HCT116 (cell line): ENCODE measurements at places on chromosomes 16 and 17.
A peak's percentile ranks its signal among the peaks of the same experiment; 100 is the strongest.

- no peak for DNase-seq
Observed at GRCh38 chr16:7992616-7993015, 597.7 kb downstream of the TMEM114 start.

GRCh38 chr17:10126616-10127501 is 71.5 kb downstream of the GAS7 start:
- DNase-seq = no peak

GRCh38 chr17:46768540-46768870 is 50.0 kb downstream of the WNT3 start:
- DNase-seq = no peak

GRCh38 chr16:20822521-20823325 is 16.4 kb downstream of the REXO5 start:
- DNase-seq = no peak

GRCh38 chr17:14950686-14951085 is 314.4 kb downstream of the PMP22 start:
- no peak for DNase-seq

DNA sequence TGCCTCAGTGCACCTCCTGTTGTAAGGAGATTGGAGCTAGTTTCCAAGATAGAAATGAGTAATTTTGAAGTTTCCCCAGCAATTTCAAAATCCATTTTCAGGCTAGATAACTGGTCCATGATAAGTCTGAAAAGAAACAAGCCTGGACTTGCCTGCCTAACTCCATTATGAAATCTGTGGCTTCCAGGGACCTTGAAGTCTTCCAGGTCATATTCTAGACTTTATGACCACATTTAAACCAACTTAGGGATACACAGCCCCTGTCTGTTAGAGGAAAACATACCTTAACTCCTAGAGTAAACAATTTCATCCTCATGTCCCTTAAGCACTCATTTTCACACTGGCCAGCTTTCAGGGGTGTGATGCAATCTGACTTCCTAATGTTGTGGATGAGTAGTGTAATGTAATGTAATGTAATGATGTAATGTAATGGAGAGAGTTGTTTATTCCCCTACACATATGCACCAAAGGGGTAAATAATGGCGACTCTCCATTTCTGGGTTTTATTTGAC is 96.7 kb upstream of the FAM20A start:
- DNase-seq = no peak

DNA sequence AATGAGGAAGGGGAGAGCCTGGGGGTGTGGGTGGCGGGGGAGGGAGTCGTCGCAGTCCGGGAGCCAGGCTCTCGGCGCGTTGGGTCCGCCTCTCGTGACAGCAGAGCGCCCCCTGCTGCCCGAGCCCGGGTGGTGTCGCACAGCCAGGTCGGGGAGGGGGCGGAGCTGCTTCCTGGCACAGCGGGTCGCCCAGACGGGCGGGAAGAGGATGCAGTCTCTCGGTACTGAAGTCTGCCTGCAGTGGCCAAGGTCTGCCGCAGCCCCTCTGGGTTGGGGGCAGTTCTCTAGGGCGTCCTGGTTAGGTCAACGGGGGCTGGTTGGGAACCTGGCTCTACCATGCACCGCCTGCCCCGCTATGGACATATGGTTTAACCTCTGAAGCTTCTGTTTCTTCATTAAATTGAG is 38.2 kb upstream of the CCDC182 start:
- DNase-seq = peak; percentile 18

DNA sequence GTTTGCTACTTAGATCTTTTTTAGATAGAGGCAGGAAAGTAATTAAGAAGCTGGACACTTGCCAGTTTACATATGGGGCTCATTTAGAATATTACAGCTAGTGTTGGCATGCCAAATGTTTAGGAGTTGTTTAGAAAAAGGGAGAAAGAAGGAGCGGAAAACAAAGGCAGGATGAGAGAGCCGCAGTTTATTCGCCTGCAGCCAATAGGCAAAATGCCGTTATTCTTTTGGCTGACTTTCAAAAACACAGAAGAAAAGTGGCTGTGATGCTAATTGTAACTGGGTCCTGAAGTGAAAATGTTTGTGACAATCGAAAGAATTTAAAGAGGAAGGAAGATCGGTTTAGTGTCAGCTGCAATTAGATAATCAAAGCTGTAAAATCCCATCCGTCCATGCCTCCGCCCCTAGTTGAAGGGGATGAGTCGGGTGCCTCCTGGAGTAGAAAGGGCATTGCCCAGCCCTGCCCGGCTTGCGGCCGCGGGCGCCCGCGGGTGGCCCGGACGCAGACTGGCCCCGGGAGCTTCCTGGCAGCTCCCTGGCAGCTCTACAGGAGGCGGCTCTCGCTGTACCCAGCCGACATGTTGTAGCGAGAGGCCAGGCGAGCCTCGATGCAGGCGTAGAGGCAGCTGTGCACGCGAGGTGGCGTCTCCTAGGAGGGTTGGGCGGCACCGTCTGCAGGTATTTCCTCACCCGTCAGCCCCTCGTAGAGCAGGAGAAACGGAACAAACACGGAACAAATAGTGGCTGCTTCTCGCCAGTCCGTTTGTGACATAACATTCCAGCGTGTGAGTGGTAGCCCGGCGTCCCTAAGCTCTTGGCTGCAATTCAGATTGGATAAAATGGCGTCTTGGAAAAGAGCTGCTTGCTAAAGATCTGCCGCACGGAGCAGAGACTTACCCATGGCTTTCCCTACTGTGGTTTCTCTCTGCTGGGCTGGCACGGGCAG is 82.2 kb downstream of the TNRC6C start:
- peak; percentile 56 for DNase-seq

DNA sequence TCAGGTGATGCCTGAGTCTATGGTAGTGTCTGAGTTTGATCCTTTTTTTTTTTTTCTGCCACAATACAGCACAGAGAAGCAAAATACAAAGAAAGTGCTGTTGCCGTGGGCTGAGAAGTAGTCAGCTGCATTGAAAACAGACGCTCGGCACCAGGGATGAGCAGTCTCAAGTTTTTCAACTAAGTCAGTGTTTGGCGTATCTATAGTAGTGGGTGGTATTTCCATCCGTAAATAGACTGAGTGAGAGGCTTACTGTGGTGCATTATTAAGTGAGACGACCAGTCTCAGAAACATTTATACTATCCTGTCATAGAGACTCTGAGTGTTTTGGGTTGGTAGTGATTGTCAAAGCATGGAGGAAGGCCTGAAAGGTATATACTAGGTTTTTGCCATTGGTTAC is 221.3 kb downstream of the SNX29 start:
- no peak for DNase-seq

- no peak for DNase-seq
Observed at GRCh38 chr16:51154271-51155171, 3.5 kb upstream of the SALL1 start.

- DNase-seq = no peak
Observed at GRCh38 chr16:51139568-51139967, 11.5 kb downstream of the SALL1 start.

- DNase-seq = no peak
Observed at GRCh38 chr17:42167807-42168206, 13.0 kb upstream of the RAB5C start.

DNA sequence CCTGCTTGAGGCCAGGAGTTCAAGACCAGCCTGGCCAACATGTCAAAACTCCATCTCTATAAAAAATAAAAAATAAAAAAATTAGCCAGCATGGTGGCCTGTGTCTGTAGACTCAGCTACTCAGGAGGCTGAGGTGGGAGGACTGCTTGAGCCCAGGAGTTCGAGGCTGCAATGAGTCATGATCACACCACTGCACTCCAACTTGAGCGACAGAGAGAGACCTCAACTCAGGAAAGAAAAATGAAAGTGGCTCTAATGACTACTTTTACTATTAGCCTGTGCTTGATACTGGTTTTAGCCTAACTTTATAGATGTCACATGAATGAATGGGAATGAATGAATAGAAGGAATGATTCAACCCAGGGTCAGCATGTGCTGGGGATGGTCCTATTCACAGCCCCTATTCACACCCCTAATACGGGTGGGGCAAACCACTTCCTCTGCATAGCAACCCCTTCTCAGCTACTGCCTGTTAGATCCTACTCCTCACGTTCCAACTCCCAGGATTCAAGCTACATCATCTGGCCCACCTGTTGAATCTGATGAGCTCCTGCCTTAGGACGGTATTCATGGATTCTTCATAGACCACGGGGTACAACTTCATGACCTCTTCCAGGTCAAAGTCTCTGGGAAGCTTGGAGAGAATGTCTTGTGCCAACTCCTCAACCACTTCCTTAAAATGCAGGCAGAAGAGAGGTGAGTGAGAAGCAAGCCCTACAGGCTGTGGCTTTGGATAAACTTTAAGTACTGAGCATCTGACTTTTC is 40.5 kb downstream of the LYRM1 start:
- DNase-seq = no peak

- DNase-seq = no peak
Observed at GRCh38 chr17:15999974-16000827, 577 bp downstream of the TTC19 start.

- no peak for DNase-seq
Observed at GRCh38 chr17:19670908-19671307, 22.4 kb downstream of the ALDH3A2 start.

GRCh38 chr17:80980397-80981061 is 11.1 kb upstream of the CHMP6 start:
- DNase-seq = no peak

- DNase-seq = no peak
Observed at GRCh38 chr16:3182608-3183444, 5.2 kb upstream of the OR1F1 start.

GRCh38 chr17:50192618-50193291 is 8.7 kb downstream of the COL1A1 start:
- DNase-seq = no peak

DNA sequence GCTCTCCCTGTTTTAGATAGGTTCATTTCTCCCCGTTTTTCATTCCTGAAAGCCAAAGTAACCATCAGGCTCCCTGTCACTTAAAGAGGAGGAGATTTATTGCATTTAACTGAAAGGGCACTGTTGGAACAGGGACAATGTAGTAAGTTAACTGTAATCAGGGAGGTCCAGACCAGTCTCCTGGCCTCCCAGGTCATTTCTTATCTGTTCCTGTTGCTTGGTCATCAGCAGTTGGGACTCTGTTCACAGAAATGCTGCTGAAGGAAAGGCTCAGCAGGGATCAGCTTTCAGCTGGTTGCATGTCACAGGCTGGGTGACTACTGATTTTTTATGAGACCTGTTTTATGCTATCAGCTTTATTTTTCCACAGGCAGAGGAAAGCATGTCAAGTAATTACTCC is 622.6 kb upstream of the GOT2 start:
- no peak for DNase-seq

DNA sequence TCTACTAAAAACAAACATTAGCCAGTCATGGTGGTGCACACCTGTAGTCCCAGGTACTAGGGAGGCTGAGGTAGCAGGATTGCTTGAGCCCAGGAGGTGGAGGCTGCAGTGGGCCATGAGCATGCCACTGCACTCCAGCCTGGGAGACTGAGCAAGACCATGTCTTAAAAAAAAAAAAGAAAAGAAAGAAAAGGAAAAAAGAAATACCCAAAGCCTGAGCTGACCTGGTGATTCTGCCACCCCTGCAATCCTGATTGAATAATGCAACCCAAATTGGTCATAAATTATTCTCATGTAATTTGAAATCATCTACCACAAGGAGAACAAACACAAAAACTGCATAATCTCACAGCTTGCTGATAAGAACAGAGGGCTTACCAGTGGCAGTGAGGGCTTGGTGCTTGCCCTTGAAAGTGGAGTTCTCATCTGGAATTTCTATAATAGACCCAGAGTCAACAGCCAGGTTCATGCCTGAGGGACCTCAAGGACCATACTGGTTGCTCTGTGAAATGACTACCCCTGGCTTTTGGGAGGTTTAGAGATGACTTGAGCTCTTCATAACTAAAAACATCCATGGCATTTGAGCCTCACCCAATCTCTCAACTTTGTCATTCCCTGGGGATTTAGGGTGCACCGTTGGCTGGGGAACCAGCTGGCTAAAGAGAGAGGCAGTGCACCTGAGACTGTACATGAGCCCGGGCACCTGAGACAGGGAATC is 35.4 kb upstream of the TMC5 start:
- DNase-seq = no peak

GRCh38 chr17:76654408-76654807 is 10.9 kb upstream of the ST6GALNAC1 start:
- DNase-seq = no peak

- DNase-seq = no peak
Observed at GRCh38 chr17:48610282-48611211, at the start of gene HOXB7. HOXB7 (minus strand) TSS chr17:48611017; CDS start chr17:48610918, 99 bp downstream.

DNA sequence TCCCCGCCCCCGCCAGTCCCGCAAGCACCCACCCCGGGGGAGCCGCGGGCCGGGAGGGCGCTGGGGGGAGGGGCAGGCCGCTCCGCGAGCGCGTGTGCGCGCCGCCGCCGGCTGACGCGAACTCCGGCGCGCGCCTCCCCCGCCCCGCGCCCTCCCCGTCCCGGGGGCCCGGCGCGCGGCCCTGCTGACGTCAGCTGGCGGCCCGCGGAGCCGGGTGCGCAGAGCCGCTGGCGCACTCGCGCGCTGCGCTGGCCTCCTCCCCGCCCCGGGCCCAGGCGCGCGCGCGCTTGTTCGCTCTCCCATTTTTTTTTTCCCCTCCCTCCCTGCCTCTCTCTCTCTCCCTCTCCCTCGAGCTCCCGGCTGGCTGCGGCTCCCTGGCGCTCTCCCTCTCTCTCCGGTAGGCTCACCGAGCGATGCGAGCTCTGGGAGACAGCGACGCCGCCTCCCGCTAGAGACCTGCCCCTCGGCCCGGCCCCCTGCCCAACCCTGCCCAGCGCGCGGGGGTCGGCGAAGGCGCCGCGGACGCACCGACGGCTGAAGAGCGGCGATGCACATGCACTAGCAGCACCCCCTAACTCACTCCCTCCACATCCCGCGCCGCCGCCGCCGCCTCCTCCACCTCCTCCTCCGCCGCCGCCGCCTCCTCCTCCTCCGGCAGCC is at the start of gene GNAO1:
GNAO1 (plus strand) TSS at position 334 of the 660 bp plus-strand sequence. CDS start 747 bp downstream, outside the sequence.
- DNase-seq = no peak

GRCh38 chr17:14355556-14355955 is 54.7 kb downstream of the HS3ST3B1 start:
- no peak for DNase-seq

DNA sequence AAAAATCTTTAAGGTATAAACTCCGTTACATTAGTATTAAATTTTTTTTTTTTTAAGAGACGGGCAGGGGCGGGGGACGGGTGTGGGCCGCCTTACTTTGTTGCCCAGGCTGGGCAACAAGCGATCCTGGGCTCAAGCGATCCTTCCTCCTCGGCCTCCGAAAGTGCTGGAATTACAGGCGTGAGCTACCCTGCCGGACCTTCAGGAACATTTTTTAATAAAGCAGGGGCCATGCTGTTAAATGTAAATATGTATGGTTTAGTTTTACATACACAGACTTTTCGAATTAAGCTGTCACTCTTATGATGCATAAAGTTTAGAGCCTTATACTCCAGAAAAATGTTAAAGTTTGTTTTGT is 2.4 kb downstream of the PPM1D start:
- DNase-seq = no peak

DNA sequence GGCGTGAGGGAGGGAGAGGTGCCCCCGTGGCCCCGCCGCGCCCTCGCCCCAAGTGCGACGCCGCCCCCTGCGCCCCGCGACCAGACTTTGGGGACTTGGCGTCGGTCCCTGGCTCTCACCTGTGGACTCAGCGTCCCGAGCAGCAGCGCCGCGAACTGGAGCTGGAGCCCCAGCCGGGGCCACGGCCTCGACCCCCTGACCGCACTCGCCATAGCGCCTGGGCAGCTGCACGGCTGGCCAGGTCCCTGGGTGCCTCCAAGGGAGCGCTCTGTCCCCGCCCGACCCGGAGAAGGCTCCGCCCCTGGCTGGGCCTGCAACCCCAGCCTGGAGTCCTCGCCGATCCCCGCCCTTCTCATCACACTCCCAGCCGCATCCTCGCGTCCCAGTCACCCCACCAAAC is at the start of gene ERN2:
ERN2 (minus strand) TSS at position 247 of the 400 bp plus-strand sequence; CDS start at position 212, 35 bp downstream.
- no peak for DNase-seq

- DNase-seq = no peak
Observed at GRCh38 chr17:79269620-79270019, 195.0 kb downstream of the ENGASE start.

- no peak for DNase-seq
Observed at GRCh38 chr16:67657751-67658518, 2.1 kb downstream of the ACD start.
